ENCODE measurements at places on chromosomes 5 and 9.

GRCh38 chr5:164545507-164545906 lies 1040.1 kb downstream of the MAT2B start:
- DNase-seq = no peak

- DNase-seq = no peak
These were observed 36.4 kb downstream of the GGTA1 start for GRCh38 chr9:121463026-121463807.

DNA sequence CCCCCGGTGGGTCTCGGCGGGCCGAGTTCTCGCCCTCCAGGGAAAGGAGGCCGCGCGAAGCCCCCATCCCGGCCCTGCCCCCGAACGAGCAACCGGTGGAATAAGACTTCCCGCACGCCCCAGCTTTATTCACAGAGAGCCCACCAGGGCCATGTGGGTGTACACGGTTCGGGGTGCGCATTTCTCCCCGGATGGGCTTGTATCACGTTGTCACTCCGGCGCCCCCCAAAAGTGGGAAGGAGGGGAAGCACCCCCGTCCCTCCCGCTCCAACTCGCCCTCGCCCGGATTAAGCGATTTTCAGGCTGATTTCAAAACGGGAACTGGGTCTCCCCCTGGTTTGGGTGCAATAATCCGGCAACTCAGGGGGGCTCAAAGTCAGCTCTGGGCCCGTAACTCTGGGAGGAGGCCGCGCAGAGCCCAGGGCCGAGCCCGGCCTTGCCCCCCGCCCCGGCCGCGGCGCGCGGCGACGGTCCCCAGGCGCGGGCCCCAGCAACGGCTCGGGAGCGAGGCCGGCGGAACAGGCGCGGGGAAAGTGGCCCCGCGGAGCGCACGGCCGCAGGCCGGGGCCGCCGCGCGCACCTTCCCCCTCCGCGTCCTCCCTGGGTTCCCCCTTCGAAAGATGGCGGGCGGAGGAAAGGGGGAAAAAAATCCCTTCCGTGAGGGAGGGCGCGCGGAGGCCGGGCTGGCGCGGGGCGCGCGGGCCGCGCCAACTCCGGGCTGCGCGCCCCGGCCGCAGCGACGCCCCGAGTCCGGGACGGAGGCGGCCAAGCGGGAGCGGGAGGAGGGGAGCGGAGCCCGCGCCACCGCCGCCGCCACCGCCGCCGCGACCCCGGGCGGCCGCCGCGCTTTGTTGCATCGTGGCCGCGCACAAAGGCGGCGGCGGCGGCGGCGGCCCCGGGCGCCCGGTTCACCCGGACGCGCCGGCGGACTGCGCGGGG lies 644 bp downstream of the BRD3 start:
- no peak for DNase-seq

DNA sequence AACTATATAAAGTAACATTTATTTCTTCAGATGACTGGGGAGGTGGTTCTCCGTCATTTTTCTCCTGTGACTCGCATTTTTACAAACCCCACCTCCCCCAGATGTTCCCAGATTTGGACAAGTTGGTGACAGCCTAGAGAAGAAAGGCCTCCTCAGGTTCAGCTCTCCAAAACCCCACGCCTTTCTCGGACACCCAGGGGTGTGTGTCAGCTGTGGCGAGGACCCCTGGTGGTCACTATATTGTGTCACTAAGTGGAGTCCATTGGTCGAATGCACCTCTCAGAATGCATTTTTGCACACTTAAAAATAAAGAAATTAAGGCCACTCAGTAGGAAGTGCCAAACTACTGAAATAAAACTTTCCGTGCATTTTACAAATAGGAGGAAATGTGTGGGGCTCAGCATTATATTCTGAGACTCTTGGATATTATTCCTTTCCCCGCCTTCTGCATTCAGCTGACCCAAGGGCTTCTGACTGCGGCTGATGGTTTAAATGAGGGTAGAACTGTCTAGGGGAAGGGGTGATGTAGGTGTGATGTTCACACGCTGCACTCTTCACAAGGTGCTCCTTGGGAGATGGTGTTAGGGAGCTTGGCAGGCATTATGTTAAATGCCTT lies 47.6 kb downstream of the ACO1 start:
- no peak for DNase-seq

- DNase-seq = no peak
These were observed 27.3 kb upstream of the TRIM14 start for GRCh38 chr9:98146101-98146991.

- DNase-seq = no peak
These were observed 179.8 kb downstream of the PARP8 start for GRCh38 chr5:50846261-50846660.

GRCh38 chr5:35198686-35199085 lies 31.6 kb downstream of the PRLR start:
- DNase-seq = no peak

- DNase-seq = no peak
These were observed 78.6 kb downstream of the ANXA1 start for GRCh38 chr9:73230251-73230650.
